Effector CD8-positive, alpha-beta T cell (primary cell): ENCODE measurements at places on chromosomes 7 and 10.

DNA sequence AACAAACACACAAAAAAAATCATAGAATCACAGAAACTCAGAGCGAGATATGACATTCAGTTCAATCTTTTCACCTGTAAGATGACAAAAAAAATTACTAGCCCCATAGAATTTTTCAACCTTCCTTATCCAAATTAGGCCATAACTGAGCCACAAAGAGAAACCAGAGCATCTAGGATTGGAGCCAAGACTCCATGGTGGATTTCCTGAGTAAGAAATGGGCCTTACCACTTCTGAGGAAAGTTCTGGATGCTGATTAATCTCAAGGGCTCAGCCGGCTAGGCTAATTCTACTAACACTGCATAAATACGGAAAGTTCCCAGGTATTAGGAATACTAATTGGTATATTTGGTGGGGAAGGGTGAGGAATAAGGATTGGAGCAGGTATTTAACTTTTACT lies 16.8 kb downstream of the LIPM start:
- DNase-seq = no peak

DNA sequence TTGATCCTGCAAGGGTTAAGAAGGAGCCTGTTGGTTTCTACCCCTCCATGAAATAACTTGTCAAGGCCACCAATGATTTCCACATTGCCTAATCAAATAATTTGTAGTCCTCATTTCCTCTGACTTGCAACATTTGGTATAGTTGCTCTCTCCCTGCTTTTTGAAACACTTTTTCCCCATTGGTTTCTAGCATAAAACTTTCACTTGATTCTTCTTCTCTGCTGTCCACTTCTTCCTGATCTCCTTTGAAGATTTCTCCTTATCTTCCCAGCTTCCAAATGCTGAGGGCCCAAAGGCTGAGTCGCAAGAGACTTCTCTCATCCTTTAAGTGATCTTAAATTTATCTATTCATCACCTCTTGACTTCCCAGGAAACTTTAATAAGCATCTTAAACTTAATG lies 134.2 kb downstream of the ITGB8 start:
- DNase-seq = no peak

GRCh38 chr10:12382157-12382548 lies 32.8 kb downstream of the CAMK1D start:
- DNase-seq = no peak

DNA sequence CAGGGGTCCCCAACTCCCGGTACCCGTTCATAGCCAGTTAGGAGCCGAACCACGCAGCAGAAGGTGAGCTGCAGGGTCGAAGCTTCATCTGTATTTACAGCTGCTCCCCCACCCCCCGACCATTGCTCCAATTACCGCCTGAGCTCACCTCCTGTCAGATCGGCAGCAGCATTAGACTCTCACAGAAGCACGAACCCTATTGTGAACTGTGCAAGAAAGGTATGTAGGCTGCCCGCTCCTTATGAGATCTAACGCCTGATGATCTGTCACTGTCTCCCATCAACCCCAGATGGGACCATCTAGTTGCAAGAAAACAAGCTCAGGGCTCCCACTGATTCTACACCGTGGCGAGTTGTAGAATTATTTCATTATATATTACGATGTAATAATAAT lies 14.6 kb upstream of the AZGP1 start:
- DNase-seq = no peak

DNA sequence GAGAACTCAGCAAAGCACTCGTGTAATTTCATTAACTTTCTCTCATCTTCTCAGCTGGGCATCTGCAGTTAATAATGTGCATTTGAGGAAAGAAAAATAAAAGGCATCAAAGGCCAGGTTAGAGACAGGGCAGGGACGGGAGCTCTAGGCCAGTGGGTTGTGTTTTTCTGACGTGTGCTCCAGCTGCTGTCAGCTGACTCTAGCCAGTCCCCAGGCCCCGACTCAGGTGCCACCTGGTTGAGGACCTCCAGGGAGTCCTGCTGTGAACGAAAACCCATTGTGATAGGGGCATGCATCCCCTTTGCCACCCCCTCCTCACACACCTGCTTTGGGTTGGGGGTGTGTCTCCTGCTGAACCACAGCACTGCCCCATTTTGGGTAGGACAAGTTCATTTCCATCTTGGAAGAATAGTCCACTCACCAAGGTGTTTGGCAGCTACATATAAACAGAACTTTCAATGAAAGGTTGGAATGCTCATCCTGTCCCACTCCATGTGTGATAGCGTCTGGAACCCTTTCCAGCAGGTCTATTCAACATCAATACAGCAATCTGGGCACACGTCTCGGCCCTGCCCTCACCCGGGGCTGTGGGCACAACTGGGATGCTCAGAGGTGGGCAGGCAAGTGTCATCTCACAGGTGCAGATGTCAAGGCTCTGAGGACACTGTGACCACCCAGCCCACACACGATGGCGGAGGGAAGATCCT lies 146.1 kb upstream of the FAM20C start:
- no peak for DNase-seq

DNA sequence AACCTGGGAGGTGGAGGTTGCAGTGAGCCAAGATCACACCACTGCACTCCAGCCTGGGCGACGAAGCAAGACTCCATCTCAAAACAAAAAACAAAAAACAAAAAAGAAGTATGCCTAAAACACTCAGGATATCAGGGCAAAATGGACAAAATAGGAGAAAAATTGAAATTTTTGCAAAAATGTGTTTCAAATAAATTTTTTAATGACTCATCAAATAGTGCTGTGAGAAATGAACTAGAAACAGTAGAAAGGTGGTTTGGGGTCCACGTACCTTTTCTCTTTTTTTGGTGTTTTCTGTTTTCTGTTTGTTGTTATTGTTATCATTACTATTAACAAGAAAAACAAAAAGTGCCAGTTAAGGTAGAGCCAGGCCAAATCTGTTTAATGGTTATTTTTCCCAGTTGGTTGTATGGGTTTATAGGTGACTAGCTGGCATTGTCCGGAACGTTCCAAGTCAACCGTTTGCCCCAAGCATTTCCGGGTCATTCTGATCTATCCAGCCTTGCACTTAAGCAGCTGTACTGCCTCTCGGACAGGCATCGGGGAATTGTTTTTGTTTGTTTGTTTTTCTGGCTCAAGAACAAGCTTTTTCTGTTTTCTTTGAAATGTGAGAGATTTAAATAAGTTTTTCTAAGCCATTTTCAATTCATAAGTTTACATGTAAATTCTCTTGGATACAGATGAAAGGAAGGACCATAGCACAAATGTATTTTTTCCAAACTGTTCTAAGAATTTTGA lies 157.0 kb upstream of the NEBL start:
- no peak for DNase-seq

- no peak for DNase-seq
Measured at GRCh38 chr10:96327462-96327861, 23.2 kb downstream of the DNTT start.

- no peak for DNase-seq
Measured at GRCh38 chr10:114716811-114717404, 58.8 kb upstream of the ABLIM1 start.

- no peak for DNase-seq
Measured at GRCh38 chr10:117554241-117554814, 11.8 kb downstream of the EMX2 start.

DNA sequence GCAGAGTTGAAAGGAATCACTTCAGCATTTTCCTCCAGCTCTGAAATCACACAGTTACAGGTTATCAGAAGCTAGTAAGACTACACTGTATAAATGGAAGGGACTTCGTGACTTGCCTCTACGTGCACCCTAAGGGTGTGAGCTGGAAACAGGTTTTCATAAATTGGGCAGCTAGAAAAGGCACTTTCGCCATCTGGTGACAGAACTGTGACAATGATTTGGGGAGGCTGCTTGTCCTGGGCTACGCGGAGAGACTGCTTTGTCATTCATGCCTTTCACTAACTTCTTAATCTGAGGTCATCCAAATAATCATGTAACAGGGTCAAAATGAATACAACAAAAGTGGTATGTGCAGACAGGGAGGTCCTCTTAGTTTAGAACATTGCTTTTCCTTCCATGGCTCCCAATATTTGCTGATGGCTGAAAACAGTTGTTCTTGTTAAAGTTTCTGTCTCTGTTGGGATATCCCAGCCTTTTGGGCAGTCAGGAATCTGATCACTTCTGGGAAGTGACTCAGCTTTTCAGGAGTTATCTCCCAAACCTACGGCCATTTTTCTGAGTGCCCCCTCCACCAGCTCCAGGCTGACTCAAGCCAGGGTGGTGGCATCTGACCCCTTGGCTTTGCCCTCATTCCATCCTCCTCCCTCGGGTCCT lies 17.8 kb downstream of the VWC2 start:
- DNase-seq = no peak

- DNase-seq = no peak
Measured at GRCh38 chr10:86100581-86101061, 266.0 kb downstream of the GRID1 start.

DNA sequence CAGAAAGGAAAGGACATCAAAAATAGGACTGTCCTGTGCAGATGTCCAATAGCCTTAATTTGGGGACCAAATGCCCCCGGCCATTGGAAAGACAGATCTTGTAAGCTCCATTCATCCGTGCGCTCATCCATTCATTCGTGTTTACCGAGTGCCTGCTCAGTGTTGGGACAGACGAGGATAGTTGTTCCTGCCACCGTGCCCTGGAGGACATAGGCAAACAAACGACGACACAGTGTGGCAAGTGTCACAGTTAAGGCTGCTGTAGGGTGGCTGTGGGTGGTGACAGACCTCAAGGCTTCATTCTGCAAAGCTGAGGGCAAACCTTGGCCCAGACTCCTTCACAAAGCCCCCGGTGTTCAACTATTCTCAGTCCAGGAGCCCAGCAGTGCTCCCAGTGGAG lies 27.6 kb downstream of the MKI67 start:
- no peak for DNase-seq

- no peak for DNase-seq
Measured at GRCh38 chr7:86968618-86969017, 90.8 kb downstream of the ELAPOR2 start.

- DNase-seq = no peak
Measured at GRCh38 chr7:22574754-22575520, 74.9 kb upstream of the STEAP1B start.

DNA sequence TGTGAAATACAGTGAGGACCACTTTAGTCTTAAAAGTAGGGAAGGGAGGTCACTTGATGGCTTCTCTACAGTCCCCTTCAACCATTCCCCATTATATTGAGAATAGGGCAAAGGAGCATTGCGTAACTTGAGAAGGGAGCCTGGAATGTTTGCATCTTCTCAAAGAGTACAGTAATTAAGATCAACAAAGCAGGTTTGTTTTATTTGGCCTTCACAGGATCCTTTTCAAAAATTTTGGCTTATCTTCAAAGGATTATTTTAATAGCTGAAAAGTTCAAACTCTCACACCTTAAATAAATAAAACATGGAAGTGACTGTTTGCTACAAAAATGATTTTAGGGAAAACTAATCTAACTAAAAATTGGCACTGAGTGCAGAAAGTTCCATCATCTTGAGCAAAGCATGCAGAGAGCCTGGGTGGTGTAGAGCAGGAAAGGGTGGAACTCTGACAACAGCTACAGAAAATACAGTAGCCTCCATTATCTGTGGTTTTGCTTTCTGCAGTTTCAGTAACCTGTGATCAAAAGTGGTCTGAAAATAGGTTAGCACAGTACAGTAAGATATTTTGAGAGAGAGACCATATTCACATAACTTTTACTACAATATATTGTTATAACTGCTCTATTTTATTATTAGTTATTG lies 214.0 kb downstream of the MDFIC start:
- no peak for DNase-seq

DNA sequence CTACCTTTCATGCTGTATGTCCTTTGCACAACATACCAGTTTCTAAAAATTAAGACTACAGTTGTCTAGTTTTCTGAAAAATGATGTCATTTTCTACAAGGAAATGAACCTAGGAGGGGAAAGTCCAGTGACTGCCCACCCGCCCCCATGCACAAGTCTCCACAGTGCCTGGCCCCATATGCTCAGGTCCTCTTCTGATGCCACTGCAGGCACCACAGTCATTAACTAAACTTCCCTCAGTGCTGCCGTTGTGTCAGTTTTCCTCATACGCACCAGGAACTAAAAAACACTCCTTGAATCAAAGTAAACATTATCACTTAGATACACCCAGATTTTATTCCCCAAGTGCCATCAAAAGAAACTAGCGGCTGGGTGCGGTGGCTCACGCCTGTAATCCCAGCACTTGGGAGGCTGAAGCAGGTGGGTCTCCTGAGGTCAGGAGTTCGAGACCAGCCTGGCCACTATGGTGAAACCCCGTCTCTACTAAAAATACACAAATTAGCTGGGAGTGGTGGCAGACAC lies 6.9 kb upstream of the TNS3 start:
- DNase-seq = no peak

GRCh38 chr10:132459301-132460003 lies 62.5 kb downstream of the PWWP2B start:
- no peak for DNase-seq

DNA sequence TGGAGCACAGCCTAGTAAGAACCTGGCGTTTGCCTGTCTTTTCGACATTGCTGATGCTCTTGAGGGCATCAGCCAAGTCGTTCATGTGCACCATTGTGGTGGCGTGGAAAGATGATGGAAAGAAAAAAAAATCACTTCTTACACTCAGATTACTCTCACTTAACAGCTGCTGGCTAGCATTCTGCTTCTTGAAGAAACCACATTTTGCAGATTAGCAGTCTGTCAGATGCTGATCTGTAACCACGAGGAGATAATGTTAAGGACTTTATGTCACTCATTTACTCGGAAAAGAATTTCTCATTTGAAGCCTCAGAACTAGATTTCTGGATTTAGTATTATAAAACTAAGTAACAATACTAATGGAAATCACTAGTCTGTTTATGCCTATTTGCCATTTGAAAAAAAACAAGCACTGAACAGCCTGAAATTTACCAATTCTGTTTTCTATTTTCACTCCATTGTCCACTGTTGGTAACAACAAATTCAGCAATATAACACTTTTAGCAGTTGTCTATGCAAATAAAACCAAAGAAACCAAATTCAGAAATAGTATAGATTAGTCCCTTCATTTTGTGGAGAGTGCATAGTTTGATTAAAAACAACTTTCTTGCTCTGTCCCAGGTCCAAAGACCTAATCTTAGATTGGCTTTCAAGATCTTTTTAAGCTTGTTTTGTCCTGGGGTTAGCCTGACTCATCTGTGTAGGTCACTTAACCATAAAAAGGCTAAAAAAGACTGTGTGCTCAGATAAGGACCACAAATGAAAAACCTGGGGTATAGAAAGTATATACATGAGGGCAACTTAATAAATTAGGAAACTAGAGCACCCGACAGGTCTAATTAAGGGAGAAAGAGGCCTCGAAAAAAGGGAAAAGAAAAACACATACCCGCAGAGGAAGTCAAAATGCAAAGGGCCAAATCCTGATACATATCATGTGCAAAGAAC lies 67.5 kb downstream of the NT5C2 start:
- no peak for DNase-seq

- DNase-seq = no peak
Measured at GRCh38 chr10:4334015-4334414, 492.0 kb upstream of the AKR1E2 start.

GRCh38 chr10:62912086-62912485 lies 95.9 kb upstream of the EGR2 start:
- DNase-seq = no peak
